Activated naive CD4-positive, alpha-beta T cell treated with anti-CD3 and anti-CD28 coated beads for 36 hours (primary cell): ENCODE measurements at places on chromosomes 7 and 10. TPM values are rescaled to one million over a fixed set of nuclear protein-coding genes. Genes with fewer than 3 reads are reported as not detected.

GRCh38 chr10:119663866-119664698, 12.9 kb downstream of the BAG3 start:
- peak; percentile 53 for DNase-seq

DNA sequence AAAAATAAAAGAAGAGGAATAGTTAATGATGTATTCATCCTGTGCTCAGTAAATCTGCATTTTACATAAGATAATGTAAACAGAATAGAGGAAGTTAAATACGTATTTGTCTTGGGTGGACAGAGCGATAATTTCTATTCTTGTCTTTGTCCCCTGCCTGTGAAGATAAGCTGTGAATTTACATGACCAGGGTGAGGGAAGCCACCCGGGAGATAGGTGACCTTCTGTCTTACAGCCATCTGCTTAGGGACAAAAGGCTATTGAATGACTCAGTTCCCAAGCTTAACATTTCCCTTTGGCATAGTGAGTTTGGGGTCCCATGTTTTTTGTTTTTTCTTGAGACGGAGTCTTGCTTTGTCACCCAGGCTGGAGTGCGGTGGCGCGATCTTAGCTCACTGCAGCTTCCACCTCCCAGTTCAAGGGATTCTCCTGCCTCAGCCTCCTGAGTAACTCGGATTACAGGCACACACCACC, 88.7 kb upstream of the KCTD7 start:
- no peak for DNase-seq

GATA3 gene
- 4.0 TPM for total RNA-seq

GRCh38 chr7:5552123-5552522, 128.5 kb upstream of the TNRC18 start:
- no peak for DNase-seq

DHTKD1 gene
- 17.0 TPM for total RNA-seq

DNA sequence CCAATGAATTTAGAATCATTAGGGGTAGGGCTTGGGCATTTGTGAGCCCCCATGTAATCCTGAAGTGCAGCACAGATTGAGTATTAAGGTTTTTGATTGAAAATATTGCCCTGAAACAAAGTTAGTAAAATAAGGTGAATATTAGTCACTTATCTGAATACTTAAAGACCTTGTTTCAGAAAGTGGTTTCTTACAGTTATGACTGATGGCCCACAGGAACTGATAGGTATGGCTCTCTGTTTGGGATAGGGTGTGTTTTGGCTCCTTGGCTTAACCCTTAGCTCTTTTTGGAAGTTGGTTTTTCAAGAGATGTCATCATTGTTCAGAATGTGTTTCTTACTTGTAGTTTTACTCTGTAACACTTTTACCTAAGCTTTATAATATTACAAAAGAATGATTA, 34.8 kb downstream of the MDFIC start:
- DNase-seq: no peak

GRCh38 chr10:104816501-104816900, 175.4 kb downstream of the SORCS3 start:
- DNase-seq: no peak

DNA sequence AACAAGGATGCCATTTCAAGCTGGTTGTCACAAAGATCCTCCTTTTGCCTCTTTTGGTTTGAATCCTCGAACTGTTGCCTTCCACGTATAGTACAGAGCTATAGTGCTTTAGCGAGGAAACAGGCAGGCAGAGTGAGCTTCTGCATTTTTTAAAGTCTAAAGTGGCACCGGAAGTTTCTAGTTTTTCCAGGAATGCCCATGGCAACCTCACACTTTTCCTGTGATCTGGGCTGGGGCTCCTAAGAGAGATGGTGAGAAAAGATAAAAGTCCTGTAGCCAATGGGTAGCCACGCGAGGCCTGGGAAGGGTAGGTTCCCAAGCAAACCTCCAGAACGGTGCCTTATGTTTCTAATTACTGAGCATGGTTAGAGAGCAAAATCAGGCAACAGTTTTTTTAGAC, 76.7 kb downstream of the CALD1 start:
- no peak for DNase-seq

OR2A1 gene
- not detected for total RNA-seq

KIF11 gene
- 43.4 TPM for total RNA-seq

DNA sequence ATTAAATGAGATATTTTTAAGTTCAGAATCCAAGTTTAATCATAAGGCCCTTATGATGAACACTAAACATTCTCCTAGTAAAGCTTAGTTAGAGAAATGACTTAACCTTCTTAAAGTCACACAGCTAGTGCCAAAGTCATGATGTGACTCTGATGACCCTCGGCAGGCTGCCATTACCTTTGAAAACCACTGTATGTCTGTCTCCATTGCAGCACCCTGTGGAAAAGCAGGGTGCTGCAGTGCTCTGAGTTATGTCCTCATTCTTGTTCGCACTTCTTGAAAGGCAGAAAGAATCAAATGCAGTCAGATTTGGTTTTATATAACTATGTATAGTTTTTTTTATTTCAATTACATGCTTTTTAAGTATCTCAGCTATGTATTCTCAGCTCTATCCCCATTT, 105.0 kb downstream of the PHTF2 start:
- no peak for DNase-seq

PCBD1 gene
- total RNA-seq: 37.2 TPM

DNA sequence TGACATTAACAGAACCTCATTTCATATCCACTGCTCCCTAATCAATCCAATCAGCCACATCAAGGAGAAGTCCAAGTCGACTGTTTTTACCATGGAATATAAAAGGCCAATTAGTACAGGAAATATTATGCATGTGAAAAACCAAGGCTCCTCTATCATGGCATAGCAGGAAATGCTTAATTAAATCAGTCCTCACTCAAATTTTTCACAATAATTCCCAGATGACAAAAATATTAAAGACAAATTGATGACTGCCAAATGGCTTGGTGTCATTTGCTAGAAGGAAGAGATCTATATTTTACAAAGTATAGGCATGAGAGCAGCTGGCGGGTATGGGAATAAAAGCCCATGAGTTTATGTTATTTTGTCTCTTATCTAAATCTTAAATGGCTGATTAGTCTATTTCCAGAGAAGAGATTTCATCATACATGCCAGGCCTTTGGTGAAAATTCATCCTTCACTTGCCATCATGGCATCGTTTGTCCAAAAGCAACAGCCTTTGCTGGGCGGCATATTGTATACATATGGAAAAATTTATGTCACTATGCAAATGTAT, 219.6 kb downstream of the DGKB start:
- no peak for DNase-seq

- DNase-seq: no peak
Measured at GRCh38 chr7:84997626-84998025, 189.2 kb downstream of the SEMA3D start.

DNA sequence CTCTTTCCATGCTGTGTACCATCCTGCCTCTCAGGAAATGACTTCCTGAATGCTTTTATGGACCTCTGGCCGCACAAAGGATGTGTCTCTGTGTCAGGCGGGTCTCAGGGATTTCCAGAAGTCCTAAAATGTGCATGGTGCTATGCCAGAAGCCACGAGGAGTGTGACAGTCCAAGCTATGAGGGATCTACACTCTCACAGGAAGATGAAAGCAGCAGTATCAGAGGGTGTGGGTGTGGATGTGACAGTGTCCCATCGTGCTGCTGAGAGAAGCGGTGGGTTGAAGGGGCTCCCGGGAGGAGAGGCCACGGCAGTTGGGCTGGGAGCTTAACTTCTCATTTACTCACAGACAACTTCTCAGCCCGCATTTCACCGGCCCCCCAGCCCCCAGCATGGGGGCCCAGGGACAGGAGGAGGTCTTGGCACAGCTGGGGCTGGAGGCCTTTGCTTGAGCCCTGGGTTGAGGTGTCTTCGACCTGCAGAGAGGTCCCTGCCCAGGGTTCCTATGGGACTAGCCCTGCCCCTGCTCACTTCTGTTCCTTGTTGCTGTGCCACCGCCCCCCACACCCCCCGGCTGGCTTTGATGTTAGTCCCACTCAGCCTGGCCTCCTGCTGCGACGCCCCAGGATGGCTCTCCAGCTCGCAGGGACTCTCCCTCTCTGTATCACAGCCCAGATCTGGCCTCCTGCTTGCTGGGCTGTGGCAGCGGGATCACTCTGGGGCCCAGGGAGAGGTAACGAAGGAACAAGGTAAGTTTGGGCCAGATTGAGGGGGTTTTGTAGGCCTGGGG, 30.8 kb upstream of the EMX2 start:
- DNase-seq: no peak

GRCh38 chr10:104657457-104657856, 16.4 kb downstream of the SORCS3 start:
- DNase-seq: no peak

CDNF gene
- 1.6 TPM for total RNA-seq

OR13A1 gene
- not detected for total RNA-seq

GRCh38 chr7:155948845-155949244, 136.6 kb upstream of the SHH start:
- DNase-seq: no peak

- DNase-seq: no peak
Measured at GRCh38 chr7:26779978-26780595, 84.3 kb downstream of the SKAP2 start.

DLX6 gene
- not detected for total RNA-seq

DNA sequence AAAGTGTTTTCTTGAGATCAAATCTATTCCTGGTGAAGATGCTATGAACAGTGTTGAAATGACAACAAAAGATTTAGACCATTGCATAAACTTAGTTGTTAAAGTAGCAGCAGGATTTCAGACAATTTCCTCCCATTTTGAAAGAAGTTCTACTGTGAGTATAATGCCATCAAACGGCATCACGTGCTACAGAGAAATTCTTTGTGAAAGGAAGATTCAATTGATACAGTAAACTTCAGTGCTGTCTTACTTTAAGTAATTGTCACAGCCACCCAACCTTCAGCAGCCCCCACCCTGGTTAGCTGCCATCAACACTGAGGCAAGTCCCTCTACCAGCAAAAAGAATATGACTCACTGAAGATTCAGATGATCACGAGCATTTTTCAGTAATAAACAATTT, 115.2 kb downstream of the TES start:
- no peak for DNase-seq

SPDYE5 gene
- not detected for total RNA-seq

DNA sequence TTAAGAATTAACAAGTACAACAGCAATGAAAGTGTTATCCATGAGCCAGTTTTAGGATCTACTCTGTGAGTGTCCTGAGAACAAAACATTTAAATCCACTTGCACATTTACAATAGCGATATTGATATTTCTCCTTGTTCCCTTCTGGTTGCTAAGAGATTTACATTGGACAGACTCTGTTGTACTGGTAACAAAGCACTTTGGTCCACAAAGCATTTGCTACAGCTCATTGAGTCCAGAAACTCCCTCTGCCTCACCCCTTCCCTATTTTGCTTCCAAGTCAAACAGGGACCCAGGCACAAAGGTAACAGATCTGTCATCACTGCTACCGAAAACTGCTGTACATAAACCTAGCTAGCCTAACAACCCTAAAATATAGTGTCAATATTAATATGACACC, 2.1 kb downstream of the ANK3 start:
- DNase-seq: no peak

GRCh38 chr7:122457969-122458368, 153.4 kb upstream of the FEZF1 start:
- DNase-seq: no peak

ZMIZ1 gene
- 15.6 TPM for total RNA-seq

GRCh38 chr10:103745341-103746247, 109.8 kb downstream of the SH3PXD2A start:
- DNase-seq: peak; percentile 78

- DNase-seq: no peak
Measured at GRCh38 chr7:17355050-17355449, 56.6 kb downstream of the AHR start.

SGCE gene
- total RNA-seq: not detected

HYAL4 gene
- not detected for total RNA-seq

CDK5 gene
- total RNA-seq: 10.0 TPM

- no peak for DNase-seq
Measured at GRCh38 chr10:46004963-46005362, 25.5 kb downstream of the NCOA4 start.

DNA sequence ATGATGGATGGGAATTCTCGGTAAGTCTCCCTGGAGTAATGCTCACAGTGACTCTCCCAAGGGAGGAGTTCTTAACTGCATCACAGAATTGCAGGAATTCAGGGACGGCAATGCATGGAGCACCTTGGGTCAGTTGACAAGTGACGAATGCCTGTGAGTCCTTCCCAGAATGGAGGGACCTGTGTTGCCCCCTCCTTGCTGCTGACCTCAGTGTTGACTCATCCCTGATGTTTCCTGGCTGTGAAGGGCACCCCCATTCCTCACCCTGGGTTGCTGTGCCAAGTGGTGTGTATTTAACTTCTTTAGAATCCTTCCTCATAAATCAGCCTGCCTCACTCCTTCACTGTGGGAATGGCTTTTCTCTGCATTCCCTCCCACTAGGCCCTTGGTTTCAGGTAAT, 98.9 kb downstream of the LRMDA start:
- DNase-seq: no peak

CD36 gene
- not detected for total RNA-seq

TMEM60 gene
- total RNA-seq: 11.4 TPM

- peak; percentile 81 for DNase-seq
Measured at GRCh38 chr10:73772281-73773151, 9.3 kb upstream of the CHCHD1 start.

NPSR1 gene
- total RNA-seq: not detected

DNA sequence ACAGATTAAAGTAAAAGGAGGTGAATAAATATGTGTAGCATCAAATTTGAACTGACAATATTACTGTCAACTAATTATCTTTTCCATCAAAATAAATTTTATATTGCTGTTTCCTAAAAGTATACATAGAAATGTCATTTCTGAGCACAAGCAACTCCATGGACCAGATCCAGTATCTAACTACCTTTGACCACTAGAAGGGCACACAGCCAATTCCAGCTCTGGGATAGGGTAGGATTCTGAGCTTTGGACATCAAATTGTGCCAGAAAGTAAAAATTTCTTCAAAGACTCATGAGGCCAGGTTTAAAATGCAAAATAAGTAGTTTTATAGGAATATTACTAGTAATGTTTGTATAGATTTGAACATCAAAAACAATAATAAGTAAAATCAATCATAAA, 29.7 kb downstream of the AKR1C3 start:
- DNase-seq: no peak

DNA sequence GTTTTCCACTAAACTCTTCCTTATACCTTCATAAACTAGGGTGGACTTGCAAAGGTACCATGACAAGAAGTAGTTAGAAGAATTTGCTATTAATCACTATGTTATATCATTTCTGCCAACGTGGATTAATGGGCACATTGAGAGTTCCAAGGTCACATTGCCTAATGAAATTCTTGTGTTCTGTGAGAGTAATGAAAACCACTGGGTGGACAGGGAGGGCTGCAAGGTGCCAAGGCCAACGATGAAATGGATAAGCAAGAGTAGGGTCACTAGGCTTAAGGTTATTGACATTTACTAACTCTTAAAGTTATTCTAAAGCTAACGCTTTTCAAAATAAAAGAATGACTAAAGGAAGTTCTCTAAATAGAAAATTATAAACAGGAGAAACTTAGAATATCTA, 6.6 kb upstream of the ABCB4 start:
- DNase-seq: no peak

GRCh38 chr7:22429386-22429785, 70.6 kb downstream of the STEAP1B start:
- no peak for DNase-seq

MMD2 gene
- not detected for total RNA-seq

NEUROD6 gene
- total RNA-seq: not detected

PCLO gene
- total RNA-seq: not detected
